ENCODE measurements at places on chromosomes 4 and X. TPM values are rescaled to one million over a fixed set of nuclear protein-coding genes. Genes with fewer than 3 reads are reported as not detected.

DNA sequence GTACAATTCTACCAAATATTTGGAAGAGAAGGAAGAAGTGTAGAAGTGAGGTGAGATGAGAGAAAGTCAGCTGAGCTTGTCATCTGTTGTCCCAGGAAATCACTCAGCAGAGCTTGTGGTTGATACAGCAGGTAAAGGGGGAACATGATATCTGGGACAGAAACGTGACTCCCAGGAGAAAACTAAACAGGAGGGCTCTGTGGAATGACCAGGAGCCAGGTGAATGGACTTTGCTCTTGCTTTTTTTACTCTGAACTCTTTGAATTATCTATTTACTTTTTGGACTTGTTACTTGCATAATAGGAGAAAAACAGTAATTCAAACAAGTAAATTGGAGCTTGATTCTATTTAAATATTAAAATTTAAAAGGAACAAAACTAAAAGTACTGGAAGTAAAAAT is 555.6 kb upstream of the FRG1 start:
- no peak for DNase-seq

GRCh38 chr4:106160560-106160959 is 155.4 kb downstream of the TBCK start:
- no peak for DNase-seq

GRCh38 chr4:177632481-177632880 is 190.2 kb upstream of the AGA start:
- no peak for DNase-seq

GRCh38 chr4:8404791-8405515 is 35.6 kb downstream of the ACOX3 start:
- no peak for DNase-seq

DNA sequence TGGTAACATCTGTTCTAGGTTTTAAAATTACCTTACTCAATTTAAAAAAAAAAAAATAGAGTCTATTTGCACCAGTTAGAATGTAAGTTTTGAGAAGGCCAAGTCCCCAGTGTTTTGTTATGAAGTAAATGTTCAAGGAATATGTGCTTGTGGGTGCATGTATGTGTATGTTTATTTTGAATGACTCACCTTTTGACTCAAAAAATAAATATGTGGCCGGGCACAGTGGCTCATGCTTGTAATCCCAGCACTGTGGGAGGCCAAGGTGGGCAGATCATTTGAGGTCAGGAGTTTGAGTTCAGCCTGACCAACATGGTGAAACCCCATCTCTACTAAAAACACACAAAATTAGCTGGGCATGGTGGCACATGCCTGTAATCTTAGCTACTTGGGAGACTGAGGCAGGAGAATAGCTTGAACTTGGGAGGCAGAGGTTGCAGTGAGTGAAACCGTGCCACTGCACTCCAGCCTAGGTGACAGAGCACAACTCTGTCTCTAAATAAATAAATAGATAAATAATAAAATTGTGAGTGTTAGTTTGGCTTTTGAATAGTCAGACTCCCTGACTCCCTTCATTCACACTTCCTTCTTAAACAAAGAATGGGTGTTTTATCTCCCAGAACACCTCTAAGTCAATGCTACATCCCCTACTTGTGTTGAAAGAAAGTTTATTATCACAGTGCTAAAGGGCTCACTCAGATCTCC is 511.3 kb upstream of the PCDH7 start:
- DNase-seq = no peak

DNA sequence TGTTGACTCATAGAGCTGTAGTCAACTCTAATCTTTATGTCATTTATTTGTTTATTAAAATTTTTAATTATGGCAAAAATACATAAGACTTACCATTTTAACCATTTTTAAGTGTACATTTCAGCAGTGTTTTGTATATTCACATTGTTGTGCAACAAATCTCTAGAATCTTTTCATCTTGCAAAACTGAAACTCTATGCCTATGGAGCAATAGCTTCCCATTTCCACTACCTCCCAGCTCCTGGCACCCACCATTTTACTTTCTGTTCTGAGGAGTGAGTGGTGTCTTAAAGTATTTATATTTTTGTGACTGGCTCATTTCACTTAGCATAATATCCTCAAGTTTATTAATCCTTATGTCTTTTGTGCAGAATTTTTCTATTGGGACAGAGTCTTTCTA is 181.0 kb downstream of the GPAT3 start:
- DNase-seq = no peak

DNA sequence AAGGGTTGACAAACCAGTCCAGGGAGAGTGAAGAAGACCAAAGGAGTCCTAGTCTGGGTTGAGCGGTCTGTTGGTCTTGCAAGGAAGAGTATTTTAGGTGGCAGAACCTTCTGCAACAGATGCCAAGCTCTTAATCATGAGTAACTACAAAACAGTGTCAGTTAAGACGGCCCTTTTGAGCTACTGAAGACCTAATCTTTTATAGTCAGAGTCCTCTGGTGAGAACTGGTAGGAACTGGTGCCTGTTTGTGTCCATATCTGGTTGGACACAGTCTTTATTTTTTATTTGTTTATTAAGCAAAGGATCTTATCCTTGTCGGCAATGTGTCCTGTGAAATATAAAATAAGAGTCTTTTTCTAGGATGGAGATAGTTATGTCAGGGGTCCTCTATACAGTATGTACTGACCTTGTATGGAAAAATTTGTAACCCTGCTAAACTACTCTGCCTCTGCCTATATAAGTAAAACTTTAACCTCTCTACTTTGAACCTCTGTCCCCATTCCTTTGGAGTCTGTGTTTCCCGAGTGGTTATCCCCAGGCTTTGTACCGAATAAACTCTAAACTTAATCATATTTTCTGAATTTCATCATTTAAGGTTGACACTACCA is 47.1 kb downstream of the FAM13A start:
- DNase-seq = no peak

DCAF12L1 gene
- not detected for total RNA-seq

OTUD6A gene
- total RNA-seq = not detected

SHISA3 gene
- 3.9 TPM for total RNA-seq

IL3RA gene
- not detected for total RNA-seq

LONRF3 gene
- not detected for total RNA-seq
